GM12891 (cell line): ENCODE measurements at places on chromosomes 11 and 22.
A peak's percentile ranks its signal among the peaks of the same experiment; 100 is the strongest.

DNA sequence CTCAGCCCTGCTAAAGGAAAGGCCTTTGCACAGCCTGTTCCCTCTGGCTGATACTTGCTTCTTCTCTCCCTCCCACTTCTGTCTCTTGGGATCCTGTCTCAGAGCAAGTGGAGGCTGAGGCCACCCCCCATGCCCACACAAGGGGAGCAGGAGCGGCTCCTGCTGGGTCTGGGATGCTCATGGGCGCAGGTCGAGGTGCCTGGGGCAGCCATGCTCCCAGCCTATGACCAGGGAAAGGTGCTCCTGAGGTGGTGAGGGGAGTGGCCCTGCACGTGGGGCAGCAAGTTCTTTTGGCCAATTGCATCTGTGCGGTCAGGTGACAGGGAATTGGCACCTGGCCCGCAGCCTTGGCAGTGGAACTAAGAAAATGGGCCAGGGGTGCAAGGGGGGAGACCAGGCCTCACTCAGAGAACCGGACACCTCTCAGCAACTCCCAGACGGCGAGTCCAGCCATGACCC lies 1.5 kb downstream of the MAPK11 start:
- no peak for DNase-seq

- DNase-seq, result no peak
These were observed 62.7 kb upstream of the FTH1 start for GRCh38 chr11:62030071-62030684.

- no peak for DNase-seq
These were observed 115.4 kb downstream of the KCNQ1OT1 start for GRCh38 chr11:2584434-2584811.

- DNase-seq, result no peak
These were observed 113.3 kb downstream of the FAM76B start for GRCh38 chr11:95676308-95676707.

DNA sequence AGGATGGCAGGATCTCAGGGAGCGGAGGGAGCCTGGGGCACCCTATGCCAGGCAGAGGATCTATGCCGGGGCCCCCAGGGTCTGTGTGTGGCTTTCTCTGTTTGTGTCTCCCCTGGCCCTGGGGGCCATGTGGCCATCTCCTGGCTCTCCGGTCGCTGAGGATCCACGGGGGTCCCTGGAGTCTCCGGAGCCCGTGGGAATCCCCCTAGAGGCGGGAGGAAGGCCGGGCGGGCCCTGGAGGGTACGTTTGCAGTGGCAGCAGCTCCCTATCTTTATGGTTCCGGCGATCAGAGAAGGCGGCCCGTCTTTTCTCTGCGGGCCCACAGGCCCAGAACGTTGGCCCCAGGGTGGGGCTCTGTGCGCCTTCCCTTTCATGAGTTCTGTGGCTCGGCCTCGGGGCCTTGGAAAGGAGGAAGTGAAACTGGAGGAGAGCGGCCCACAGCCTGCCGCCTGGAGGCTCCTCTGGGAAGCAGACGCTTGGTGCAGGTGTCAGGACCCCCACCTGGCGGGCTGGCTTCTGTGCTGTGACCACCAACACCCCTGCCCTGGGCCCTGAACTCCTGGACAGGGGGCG lies 82.1 kb downstream of the KCNQ1 start:
- peak; percentile 82 for DNase-seq

- DNase-seq, result no peak
These were observed 3.2 kb downstream of the CREB3L1 start for GRCh38 chr11:46280706-46281105.

DNA sequence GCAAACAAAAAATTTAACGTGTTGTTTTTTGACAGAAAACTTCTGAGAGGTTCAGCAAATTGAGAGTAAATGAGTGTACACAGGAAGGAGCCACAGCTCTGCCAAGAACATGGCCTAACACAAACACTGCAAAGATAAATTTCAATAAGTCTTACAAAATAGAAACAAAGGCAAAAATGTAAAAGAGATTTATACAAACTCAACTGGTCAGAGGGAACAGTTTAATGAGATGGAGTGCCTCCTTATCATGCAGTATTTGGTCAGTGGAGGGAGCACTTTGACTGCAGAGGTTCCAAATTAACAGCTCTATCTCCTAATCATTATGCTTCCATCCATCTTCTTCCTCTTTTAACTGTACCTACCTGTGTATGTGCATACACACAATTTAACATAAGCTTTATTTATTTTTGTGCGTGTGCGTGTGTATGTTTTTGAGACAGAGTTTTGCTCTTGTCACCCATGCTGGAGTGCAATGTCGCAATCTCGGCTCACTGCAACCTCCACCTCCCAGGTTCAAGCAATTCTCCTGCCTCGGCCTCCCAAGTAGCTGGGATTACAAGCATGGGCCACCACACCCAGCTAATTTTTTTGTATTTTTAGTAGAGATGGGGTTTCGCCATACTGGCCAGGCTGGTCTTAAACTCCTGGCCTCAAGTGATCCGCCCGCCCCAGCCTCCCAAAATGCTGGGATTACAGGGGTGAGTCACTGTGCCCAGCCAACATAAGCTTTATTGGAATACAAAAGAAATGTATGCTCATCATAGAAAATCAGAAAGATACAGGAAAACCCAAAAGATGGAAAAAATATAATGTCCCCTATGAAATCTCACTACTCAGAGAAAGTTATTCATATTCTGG lies 111.9 kb downstream of the MRTFA start:
- DNase-seq, result no peak

GRCh38 chr11:107247167-107247861 lies 210.3 kb downstream of the CWF19L2 start:
- DNase-seq, result no peak

GRCh38 chr11:13929395-13929891 lies 33.1 kb upstream of the SPON1 start:
- no peak for DNase-seq

DNA sequence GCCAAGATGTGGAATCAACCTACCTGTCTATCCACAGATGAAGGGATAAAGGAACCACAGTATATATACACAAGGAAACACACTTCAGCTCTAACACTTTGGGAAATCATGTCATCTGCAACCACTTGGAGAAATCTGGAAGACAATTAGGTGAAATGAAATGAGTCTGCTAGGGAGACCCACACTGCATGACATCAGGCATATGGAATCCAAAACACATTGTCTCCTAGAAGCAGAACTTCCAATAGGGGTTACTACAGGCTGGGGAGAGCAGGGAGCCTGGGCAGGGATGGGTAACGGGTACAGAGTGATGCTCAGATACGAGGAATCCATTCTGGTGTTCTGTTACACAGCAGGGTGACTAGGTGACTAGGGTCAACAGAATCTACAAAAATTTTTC lies 18.3 kb downstream of the RGL4 start:
- DNase-seq, result no peak

DNA sequence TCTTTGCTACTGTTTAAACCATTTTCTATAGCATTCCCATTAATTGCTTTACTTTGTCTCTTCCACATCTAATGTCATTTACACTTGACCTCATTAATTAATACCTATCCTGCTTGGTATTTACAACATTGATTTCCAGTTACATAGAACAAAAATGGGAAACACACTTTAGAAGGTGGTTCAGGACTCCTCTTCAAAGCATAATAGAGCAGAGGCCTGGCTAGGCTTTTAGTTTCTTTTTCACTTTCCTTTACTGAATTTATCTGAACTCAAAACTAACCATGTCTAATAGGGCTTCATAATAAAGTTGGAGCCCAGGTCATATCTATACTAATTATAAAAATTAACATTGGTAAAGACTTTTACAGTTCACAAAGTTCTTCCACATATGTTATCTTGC lies 648.0 kb upstream of the KIRREL3 start:
- DNase-seq, result no peak

- no peak for DNase-seq
These were observed 551.1 kb downstream of the MN1 start for GRCh38 chr22:27250418-27250817.

- DNase-seq, result no peak
These were observed 48.3 kb downstream of the KREMEN1 start for GRCh38 chr22:29121124-29121523.

DNA sequence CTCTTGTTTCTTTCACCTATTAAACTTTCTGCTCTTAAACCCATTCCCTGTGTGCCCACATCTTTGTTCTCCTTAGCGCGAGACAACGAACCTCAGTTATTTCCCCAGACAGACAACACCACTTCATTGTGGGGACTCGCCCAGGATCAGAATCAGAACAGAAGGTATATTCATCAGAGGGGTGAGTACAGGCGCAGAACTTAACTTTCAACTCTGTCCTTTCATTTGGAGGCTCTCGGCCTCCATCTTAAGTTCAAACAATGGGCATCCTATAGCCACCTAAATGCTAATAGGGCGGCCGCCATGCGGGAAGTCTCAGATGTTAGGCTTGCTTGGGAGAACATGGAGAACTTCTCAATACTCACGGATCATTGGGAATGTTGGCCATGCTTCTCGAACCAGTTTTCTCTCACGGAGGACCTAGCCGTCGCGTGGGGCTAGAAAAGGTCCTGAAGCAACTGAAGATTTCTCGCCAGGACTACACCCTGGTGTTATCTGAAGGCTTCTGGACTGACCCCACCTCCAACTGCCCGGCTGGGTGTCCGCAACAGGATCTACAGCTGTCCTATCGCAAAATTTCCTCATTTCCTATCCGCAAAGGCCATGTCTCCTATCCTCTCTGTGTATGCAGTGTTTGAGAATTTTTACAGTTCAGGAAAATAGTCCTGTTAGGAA lies 13.4 kb upstream of the HYLS1 start:
- no peak for DNase-seq

GRCh38 chr11:94185416-94186084 lies 56.9 kb downstream of the PANX1 start:
- DNase-seq, result no peak

DNA sequence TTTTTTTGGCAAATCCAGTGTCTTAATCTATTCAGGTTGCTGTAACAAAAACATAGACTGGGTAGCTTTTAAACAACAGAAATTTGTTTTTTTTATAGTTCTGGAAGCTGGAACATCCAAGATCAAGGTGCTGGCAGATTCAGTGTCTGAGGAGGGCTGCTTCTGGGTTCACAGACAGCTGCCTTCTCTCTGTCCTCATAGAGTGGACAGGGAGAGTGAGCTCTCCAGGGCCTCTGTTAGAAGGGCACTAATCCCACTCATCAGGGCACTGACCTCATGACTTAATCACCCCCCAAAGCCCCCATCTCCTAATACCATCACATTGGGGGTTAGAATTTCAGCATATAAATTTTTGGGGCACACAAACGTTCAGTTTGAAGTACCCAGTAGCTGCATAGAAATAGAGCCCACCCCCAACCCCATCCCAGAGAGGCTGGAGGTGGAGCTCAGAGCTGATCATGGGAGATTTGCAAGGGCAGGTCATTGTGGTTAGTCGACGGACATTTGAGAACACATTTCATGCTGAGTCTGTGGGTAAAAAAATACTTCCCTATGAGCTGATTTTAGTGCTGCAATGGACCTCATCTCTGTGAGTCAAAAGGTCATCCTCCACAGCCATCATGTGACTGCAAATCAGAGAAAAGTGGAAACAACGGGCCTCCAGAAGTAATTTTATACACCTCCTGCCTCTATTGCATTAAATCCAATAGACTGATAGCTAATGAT lies 203.1 kb upstream of the CADM1 start:
- no peak for DNase-seq

GRCh38 chr11:93532281-93532789 lies 10.9 kb downstream of the SMCO4 start:
- DNase-seq, result no peak

DNA sequence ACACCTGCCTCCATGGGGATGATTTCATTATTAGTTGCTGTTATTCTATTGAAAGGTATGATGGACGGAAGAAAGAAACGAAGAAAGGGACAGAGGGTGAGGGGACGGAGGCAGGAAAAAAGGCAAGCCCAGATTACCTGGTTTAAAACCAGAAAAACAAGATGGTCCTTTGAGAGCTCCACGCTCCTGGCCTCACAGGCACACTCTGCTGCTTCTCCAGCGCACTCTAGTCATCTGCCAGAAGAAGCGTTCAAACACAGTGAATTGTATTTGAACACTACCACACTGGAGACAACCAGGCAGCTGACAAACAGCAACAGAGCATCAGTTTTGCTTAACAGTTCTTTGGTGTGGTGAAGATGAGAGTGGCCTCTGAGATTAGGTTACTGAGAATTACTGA lies 216.9 kb downstream of the CADM1 start:
- DNase-seq, result no peak

- DNase-seq, result no peak
These were observed 93.5 kb upstream of the ANO1 start for GRCh38 chr11:69984457-69985261.

DNA sequence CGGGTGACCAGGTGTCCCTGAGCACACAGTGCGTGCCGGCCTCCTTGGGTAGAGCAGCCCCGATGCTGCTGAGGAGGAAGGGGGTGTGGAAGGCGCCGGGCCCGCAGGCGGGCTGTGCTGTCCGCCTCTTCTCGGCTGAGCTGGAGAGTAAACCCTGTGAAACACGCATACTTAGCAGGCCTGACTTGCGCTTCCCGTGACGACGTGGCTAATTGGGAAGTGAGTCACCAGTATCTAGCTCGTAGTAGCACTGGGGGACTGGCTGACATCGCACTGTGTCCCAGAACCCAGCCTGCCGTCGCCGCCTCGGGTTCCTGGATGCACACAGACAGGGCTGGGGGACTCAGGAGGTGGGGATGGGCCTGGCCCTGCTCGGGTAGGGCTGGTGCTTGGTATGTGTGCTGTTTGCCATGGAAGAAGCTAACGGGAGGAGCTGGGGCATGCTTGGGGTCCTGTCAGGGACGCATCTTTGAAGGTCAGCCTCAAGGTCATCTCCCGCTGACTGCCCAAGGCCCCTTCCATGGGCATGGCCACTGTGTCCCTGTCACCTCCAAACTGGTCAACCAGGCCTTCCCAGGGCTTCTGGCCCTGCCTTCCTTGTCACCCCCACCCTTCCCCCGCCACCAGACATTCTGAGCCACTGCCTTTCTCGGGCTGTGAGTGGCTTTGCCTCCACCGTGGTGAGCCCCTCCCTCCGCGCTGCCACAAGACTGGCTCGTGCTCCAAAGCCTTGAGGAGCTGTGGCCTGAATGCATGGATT lies 1327.0 kb downstream of the BRD1 start:
- no peak for DNase-seq

DNA sequence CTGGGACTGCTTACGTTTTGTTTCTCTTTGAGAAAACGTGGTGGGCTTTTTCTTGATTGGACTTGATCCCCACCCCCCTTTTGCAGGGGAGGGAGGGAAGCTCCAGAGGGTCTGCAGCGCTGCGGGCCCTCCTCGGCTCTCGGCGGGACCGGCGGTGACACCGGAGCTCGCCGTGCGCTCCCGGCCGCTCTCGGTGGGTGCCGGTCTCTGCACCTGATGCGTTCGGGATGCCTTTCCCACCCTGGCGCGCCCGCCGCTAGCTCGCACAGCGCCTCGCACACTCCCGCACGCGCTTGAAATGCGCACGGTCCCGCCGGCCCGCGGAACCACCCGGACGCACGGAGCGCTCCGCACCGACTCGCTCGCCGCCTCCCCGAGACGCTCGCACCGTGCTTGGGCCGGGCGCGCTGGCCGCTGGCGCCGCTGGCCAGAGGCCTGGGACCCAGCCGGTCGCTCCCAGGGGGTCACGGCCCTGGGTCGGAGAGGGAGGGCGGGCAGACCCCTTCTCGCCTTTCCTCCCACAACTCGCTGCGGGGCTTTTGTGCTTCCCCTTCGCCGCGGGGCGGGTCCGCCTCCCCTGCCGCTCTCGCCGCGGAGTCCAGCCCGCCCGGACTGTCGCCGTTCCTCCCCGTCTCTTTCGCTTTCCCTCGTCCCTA lies 1.0 kb downstream of the ZBTB16 start:
- no peak for DNase-seq

GRCh38 chr11:63670433-63671321 lies 499 bp downstream of the ATL3 start:
- DNase-seq, result no peak

- DNase-seq, result no peak
These were observed 15.0 kb downstream of the SLC1A2 start for GRCh38 chr11:35404388-35404775.
